Sciatic nerve (tissue), 2 donors: ENCODE measurements at places on chromosomes 4 and X. TPM values are rescaled to one million over a fixed set of nuclear protein-coding genes. Genes with fewer than 3 reads are reported as not detected.

- no peak for DNase-seq
These were observed 475.6 kb upstream of the FTHL17 start for GRCh38 chrX:31547416-31547815.

POU4F2 gene
- not detected for total RNA-seq

- DNase-seq: no peak
These were observed 125.4 kb downstream of the ATXN3L start for GRCh38 chrX:13194291-13195103.

RAB40AL gene
- total RNA-seq: 1.6 TPM

DNA sequence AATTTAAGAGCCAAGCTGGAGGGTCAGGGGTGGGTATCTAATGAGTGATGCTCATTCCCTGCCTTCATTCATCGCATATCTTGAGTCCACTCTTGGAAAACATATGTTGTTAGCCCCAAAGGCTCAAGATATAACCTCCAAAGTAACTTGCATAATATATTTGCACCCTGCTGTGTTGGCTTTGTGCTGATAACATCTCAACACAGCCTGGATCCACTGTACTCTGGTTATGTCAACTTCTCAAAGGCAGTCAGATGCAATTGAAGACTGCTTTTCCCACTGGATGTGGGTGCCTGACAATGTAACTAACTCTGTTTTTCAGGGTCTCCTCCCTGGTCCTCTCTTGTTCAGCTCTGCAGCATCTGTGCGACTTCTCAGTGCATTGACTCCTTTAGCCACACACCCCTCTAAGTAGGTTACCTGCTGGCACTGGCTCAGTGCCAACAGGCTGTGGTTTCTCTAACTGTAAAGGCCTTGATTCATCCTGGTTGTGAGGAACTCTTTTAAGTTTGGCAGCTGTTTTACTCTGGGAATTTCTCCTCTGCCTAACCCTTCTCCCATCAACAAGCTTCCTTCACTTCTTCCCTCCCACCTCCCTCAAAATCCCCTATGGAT is 28.1 kb downstream of the SLC16A2 start:
- DNase-seq: no peak

GRCh38 chr4:80112236-80112635 is 39.2 kb upstream of the ANTXR2 start:
- DNase-seq: no peak

DNA sequence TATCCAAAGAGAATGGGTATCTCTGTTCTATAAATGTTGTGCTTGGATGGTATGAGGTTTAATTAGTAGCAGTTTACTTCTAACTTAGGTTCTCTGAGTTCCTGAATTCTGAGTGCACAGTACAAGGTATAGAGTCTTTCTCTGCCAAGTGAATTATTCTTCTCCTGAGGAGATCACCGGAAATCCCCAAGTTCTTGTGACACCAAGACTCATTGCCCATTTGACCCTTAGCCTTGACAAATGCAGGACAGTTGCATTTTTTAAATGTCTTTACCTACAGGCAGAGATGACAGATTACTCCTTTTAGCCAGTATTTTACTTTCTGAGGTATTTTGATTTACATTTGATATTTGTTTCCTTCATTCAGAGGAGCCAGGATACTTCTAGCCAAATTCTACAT is 72.9 kb downstream of the MAOA start:
- DNase-seq: no peak

DNA sequence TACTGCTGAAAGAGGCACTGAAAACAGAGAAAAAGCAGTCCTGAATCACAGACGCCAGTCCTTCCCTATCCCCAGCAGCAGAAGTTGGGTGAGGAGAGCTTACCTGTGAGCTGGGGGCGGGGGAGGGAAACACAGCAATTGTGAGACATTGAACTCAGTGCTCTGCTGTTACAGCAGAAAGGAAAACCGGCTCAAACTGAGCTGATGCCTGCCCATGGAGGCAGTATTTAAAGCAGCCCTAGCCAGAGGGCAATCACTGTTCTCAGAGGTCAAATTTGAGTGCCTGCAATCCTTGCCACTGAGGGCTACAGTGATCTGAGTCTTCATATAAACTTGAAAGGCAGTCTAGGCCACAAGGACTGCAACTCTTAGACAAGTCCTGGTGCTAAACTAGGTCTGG is 220.7 kb downstream of the GRXCR1 start:
- DNase-seq: no peak

- DNase-seq: no peak
These were observed 12.3 kb downstream of the MSX1 start for GRCh38 chr4:4871573-4872313.

GRCh38 chrX:20620306-20620705 is 353.6 kb upstream of the RPS6KA3 start:
- no peak for DNase-seq

DNA sequence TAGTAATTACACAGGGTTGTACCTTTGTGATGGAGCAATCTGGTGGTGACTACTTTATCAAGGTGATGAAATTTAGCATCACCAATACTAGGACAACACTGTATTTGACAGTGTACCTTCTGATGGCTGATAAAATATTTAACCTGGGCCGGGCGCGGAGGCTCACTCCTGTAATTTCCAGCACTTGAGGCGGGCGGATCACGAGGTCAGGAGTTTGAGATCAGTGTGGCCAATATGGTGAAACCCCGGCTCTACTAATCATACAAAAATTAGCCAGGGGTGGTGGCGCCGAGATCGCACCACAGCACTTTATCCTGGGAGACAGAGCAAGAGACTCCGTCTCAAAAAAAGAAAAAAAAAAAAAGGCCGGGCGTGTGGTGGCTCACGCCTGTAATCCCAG is 1.9 kb upstream of the TAF1 start:
- DNase-seq: no peak

GRCh38 chrX:320126-320783 is 1.7 kb upstream of the GTPBP6 start:
- no peak for DNase-seq

GRCh38 chr4:14070289-14070880 is 442.9 kb upstream of the BOD1L1 start:
- DNase-seq: no peak

DNA sequence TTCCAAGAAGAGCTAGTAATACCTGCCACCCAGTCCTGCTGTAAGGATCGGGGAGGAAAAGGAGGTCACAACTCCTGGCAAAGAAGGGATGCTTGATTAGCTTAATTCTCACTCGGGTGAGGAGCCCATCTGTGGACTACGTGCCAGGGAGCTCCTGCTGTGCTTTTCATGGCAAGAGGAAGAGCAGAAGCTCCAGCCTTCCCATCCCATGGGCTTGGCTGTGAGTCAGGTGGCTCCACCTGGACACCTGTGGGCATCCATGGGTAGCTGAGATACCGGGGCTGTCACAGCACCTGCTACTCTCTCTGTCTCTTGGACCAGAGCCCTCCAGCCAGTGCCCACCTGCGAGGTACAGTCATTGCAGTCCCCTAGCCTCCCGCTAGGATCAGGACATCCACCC is 18.0 kb downstream of the CLNK start:
- DNase-seq: no peak

DNA sequence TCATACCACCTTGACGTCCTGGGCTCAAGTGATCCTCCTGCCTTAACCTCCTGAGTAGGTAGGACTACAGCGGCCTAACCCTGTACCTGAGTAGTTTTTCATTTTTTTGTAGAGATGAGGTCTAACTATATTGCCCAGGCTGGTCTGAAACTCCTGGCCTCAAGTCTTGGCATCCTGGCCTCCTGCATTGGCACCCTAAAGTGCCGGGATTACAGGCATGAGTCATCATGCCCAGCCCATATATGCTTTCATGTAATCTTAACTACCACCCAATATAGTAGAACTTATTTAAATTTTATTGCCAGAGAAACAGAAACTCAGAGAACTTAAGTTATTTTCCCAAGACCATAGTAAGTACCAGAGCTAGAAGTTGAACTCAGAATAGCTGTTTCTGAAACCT is 27.1 kb downstream of the AFM start:
- DNase-seq: no peak

DNA sequence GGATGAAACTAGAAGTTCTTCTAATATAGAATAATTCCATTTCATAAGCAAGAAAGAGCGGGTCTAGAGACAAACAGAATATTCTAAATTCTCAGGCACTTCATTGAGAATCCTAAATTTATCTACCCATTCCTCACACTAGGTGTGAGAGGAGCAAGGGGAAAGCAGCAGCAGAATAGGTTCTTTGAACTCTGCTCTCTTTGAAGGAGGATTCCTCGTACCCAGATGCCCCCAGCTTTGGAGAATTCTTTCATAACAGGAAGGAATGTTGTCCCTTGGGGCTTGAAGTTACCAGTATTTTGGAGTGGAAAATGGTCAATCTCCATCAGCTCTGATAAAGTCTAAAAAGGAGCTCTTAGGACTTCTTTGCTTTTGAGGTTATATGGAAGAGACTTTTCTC is 59.7 kb upstream of the RASGEF1B start:
- no peak for DNase-seq

- no peak for DNase-seq
These were observed 167.8 kb upstream of the LDB2 start for GRCh38 chr4:17066236-17066635.

CXCL5 gene
- total RNA-seq: 3.3 TPM

INTS12 gene
- total RNA-seq: 19.1 TPM

GRCh38 chr4:19693936-19694570 is 557.7 kb upstream of the SLIT2 start:
- no peak for DNase-seq

DNA sequence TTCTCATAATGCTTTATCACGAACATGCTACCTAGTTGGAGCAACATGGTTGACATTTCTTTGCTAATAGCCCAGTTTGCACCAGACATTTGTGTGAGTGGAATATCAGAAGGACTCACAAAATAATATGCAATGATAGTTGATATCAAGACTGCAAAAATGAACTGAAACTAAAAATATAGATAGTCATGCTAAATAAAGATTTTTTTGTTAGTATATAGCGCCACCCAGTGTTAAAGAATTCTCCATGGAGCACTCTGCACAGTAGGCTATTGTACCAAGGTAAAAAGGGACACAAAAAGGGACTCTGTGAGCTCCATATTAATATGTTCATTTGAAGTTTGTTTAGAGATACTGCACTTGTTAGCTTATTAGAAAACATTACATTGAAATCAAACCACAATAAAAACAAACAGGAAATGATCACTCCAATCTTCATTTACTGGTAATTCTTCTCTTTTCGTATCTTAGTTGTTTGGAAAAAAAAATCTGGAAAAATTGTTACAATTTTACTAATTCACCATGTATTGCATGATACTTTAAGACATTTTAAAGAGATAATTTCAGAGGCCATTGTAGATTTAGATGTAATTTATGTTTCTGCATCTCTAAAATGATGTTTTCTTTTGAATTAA is 1509.6 kb downstream of the ADGRL3 start:
- DNase-seq: no peak

- no peak for DNase-seq
These were observed 23.8 kb upstream of the CYP4V2 start for GRCh38 chr4:186167605-186168004.

GRCh38 chrX:17656035-17656418 is 81.3 kb upstream of the SCML1 start:
- DNase-seq: no peak

DNA sequence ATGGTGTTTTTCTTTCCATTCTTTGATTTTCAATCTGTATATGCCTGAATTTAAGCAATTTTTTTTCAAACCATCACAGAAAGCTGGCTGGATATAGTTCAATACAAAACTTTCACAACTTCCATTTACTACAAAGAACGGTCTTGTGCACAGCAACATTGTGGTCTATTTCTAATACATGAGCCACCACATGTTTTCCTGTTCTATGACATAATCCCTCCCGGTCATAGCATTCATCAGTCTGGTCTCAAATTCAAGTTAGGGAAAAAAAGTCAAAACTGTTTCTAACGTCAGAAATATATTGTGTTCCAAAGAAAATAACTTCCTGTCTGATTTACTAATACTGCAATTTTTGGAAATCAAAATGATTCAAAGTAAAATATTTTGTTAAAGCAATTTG is 7.5 kb upstream of the CXCL6 start:
- DNase-seq: no peak

- DNase-seq: peak; percentile 67
These were observed 56.6 kb downstream of the LINC00632 start for GRCh38 chrX:140766024-140766611.

- peak; percentile 72 for DNase-seq
These were observed 64.0 kb downstream of the POLR2B start for GRCh38 chr4:57042711-57043169.

GRCh38 chr4:28287831-28288233 is 1427.2 kb downstream of the STIM2 start:
- DNase-seq: no peak

PSAPL1 gene
- total RNA-seq: 0.09 TPM

- DNase-seq: no peak
These were observed 51.6 kb downstream of the SCFD2 start for GRCh38 chr4:53314252-53314651.

DNA sequence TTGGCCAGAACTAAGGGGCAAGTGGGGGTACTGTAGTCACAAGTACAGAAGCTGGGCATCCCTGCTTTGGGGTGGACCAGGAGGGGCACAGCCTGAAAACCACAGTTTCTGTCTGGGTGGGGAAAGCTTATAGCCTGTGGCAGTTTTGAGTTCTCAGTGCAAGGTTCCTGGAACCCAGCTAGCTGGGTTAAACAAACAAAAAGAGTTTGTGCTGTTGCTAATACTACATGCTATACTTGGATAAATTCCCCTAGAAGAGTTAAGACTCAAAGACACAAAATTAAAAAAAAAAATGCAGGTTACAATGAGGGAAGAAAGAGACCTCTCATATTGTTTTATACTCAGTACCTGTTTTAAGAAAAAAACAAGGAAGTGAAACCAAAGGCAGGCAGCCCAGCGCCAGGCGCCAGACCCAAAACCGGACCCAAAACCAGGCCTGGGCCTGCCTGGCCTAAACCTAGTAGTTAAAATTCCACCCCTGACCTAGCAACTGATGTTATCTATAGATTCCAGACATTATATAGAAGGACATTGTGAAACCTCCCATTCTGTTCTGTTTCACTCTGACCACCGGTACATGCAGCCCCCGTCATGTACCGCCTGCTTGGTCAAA is 50.8 kb downstream of the SLC2A9 start:
- DNase-seq: no peak

MTMR8 gene
- 4.7 TPM for total RNA-seq

RIPPLY1 gene
- total RNA-seq: 0.40 TPM

ZDHHC15 gene
- total RNA-seq: 3.3 TPM

DNA sequence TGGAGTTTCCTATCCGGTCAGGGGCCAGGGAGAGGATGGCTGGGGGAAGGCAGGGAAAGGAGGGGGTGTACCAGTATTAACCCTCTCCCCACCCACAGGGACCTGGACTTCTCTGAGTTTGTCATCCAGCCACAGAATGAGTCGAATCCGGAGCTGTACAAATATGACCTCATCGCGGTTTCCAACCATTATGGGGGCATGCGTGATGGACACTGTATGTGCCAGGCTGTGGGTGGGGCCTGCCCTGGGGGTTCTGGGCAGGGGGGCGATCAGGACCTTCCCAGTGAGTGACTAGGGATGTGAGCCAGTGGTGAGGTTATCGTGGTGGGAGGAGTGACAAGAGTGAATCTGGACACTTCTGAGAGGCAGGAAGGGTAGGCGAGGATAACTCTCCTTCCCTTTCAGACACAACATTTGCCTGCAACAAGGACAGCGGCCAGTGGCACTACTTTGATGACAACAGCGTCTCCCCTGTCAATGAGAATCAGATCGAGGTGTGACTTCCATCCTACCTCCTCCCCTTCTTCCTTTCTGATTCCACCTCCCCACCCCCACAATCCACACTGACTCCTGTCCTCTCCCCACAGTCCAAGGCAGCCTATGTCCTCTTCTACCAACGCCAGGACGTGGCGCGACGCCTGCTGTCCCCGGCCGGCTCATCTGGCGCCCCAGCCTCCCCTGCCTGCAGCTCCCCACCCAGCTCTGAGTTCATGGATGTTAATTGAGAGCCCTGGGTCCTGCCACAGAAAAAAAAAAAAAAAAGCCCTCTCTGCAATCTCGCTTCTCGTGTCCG is 14.6 kb downstream of the USP11 start:
- DNase-seq: no peak

RAI2 gene
- total RNA-seq: 25.7 TPM

SYP gene
- total RNA-seq: 4.2 TPM

C4orf51 gene
- not detected for total RNA-seq
